ENCODE measurements at places on chromosomes 3 and 15.
A peak's percentile ranks its signal among the peaks of the same experiment; 100 is the strongest.

GRCh38 chr3:177141471-177141870 is 55.8 kb downstream of the TBL1XR1 start:
- no peak for DNase-seq

- DNase-seq, result peak; percentile 46
These were observed 1.3 kb downstream of the INKA1 start for GRCh38 chr3:49804141-49805041.

GRCh38 chr15:60573936-60574335 is 95.0 kb upstream of the ICE2 start:
- no peak for DNase-seq

DNA sequence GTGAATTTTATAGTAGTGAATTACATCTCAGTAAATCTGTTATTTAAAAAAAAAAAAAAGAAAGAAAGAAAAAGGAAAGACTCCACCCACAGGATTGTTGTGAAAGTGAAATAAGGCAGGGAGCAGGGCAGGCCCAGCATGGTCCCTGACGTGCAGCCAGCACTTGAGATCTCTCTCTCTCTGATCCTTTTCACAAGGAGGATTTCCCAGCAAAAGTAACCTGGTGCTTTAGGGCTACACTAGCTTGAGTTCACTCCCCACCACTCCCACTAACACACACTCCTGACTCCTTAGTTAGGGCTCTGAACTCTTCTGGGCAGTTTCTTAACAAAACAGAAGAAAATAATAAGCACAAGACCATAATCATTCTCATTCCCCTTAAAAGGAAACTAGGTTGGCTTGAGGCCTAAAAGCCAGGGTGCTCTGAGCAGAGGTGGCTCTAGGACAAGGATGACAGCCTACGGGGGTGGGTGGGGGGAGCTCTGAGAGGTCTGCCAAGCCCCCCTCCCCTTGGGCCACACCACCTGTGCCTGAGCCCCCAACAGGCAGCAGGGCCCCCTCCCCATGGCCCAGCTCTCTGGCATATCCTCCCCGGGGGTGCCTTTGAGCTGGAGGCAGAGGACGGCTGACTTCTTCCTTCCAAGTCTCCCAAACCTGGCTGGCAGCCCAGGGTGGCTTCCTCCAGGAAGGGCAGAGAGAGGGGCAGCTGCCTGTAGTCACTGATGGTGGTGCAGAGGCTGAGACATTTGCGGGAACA is 856 bp downstream of the TMEM40 start:
- DNase-seq, result peak; percentile 37

DNA sequence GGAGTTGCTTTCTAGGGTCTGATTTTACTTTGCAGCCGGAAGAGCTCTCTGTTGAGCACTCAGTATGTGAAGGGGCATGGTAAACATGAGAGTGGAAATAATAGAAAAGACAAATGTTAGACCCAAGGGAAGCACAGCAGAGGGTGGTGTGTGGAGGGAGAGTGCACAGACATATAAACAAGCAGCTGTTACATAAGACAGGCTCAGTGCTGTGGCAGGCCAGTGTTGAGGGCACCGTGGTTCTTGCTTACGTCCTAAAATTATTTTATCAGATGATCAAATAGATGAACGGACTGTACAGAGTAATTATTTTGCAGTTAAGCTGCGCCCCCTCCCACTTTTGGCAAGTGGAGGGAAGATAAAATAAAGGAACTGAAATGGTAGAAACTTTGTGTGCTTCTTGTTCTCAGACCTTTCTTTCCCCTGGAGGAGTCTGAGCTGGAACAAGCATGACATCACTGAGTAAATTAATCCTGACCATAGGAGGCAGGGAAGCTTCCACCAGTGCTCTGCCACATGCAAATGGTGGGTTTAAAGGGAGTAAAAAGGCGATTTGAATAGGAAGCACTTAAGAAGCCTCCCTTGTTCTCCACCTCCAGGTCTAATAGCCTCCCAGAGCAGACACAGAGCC is 205.6 kb downstream of the IL20RB start:
- peak; percentile 33 for DNase-seq

GRCh38 chr3:130411320-130411719 is 65.8 kb downstream of the COL6A5 start:
- DNase-seq, result no peak

- DNase-seq, result no peak
These were observed 37.3 kb upstream of the CMTM8 start for GRCh38 chr3:32200992-32201758.

- peak; percentile 33 for DNase-seq
These were observed 28.0 kb upstream of the TMOD3 start for GRCh38 chr15:51801391-51801835.

DNA sequence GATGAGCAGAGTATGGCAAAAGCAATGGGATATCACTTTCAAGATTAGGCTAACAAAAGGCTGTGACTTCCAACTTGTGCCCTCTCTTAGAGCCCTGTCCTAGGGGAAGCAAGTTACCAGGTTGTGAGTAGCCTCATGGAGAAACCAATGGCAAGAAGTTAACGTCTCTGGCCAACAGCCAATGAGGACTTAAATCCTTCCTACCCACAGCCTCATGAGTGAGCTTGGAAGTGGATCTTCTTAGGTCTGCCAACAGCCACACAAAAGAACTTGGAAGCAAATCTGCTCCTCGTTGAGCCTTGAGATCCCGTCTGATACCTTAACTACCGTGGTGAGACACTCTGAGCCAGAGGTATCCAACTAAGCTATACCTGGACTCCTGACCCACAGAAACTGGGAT is 5.7 kb downstream of the NME9 start:
- DNase-seq, result no peak

DNA sequence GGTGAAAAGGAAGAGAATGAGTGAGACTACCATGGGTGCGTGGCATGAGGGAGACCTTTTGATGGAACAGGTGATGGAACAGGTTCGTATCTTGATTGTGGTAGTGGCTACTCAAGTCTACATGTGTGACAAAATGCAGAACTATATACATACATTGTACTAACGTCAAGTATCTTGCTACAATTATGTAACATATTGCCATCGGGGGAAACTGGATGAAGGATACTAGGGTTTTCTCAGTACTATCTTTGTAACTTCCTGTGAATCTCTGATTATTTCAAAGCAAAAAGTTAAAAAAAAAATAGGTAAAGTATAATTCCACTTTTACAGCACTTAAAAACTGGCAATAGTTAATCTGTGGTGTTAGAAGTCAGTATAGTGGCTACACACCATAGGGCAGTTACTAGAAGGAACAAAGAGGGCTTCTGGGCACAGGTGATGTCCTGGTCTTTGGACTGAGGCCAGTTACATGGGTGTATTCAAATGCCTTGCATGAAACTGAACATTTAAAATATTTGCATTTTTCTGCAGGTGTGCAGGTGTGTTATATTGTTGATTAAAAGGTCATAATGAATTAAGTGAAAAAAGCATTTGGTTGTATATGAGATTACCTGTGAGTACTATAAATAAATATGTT is 61.4 kb downstream of the LRRK1 start:
- DNase-seq, result no peak

DNA sequence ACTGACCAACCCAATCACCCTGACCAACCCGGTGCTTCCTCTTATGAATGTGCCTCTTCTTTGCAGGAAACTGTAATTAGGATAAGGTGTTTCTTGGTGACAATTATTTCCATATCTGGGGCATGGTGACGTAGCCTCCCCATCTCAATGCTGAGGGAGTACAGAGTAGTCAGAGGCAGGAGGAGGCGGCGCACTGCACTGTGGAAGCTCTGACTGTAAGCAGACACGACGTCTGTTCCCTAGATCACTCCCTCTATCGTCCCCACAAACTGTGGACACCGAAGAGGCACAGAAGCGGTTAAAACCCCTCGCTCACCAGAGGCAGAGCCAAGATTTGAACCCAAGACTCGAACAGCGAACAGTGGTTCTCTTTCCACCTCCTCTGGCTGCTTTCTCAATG is 231.0 kb upstream of the IGF1R start:
- DNase-seq, result no peak

GRCh38 chr15:101551696-101552591 is 62.4 kb upstream of the PCSK6 start:
- DNase-seq, result no peak

DNA sequence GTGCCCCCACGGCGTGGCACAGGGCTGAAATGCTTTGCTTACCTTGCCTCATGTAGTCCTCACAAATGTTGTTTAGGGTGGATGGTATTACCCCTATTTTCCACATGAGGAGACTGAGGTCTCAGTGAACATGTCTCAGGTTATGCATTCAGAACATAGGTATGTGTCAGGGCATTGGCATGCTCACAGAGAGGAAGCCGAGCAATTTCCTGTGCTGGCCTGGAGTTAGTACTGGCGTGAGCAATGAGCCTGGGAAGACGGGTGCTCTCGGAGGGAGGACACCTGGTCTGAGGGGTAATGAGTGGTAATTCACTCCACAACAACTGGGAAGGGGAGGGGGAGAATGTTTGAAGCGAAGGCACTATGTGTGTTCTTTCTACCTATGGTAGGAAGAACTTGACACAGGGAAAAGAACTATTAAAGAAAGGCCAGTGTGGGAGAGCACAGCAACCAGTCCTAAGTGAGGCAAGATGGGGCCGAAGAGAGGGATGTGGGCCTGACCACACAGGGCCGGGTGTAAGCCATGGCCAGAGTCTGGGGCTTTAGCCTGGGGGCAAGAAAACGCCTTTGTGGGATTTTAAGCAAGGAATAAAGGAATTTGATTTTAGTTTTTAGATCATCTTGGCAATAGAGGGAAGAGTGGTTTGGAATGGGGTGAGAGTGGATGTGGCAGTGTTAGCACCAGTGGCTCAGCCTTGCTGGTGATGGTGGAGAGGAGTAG is 4.9 kb upstream of the FAM131A start:
- DNase-seq, result no peak

GRCh38 chr15:82875411-82876003 is 66.1 kb downstream of the WHAMM start:
- no peak for DNase-seq

DNA sequence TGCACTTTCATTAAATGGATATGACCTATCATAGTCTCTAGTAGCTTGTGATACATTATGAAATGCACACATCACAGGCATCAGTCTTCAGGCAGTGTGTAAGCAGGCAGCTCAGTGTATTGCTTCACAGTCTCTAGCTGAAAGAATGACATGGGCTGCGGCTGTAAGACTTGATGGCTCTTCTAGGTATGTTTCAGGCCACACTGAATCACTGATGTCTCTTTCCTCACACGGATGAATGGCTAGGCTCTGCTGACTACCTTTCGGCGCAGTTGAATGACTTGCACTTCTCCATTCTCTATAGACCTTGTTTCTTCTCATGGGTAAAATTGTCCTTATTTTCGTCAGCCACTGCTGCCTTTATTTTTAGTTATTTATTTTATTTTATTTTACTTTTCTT is 15.4 kb downstream of the APH1B start:
- DNase-seq, result no peak

GRCh38 chr15:91954292-91954691 is 100.8 kb downstream of the SLCO3A1 start:
- DNase-seq, result no peak

DNA sequence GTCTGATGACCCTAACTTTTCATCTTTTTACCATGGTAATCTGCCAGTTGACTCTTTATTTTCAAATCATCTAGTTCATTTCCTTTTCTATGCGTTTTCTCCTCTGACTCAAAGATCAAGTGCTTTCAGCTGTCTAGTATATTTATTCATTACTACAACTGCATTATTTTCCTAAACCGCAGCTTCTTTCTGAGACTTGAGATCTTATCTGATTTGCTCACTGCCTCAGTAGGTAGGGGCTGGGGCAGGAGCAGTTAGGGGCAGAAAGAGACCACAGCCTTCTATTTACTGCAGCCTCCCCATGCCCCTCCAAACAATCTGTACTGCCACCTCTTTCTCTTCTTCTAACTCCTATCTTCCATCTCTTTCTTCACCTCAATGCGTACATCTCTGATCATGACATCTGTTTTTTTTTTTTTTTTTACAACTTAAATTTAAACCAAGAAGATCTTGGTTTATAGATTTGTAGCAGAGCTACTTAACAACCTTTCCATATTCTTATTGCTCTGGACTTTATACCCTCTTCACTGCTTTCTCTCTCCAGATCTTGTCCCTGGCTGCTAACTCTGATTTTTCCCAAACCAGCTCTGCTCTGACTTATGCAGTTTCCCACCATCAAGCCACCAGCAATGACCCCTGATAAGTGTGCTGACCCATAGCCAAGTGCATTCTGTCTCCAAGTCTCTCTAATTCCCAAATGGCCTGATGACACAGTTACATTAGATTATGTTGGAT is 52.2 kb downstream of the MOBP start:
- no peak for DNase-seq

DNA sequence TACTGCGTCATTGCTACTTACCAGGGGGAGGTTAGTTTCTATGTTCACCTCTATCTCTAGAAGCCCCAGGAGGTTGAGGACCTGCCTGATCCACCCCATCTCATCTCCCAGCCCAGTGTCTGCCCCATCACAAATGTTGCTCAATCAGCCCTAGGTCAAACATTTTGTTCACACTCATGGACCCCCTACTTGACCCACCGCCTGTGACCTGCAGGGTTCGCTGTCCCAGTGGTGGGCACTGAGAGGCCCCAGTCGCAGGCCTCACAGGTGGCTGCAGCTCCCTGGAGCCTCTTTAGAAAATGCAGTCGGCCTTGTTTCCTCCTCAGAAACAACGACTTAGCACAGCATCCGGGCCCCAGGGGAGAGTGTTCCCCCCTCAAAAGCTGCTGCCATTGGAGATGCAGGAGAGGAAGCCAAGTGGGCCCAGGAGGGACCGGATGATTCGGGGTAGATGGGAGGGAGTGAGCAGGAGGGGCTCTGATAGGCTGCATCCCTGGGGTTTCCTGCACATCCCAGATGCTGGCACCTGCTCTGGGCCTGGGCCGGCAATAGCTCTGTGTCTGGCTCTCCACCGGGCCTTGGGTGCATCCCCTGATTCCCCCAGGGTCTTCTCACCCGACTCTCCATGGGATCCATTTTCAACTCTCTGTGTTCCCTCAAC is 18.4 kb upstream of the INSYN1 start:
- no peak for DNase-seq

DNA sequence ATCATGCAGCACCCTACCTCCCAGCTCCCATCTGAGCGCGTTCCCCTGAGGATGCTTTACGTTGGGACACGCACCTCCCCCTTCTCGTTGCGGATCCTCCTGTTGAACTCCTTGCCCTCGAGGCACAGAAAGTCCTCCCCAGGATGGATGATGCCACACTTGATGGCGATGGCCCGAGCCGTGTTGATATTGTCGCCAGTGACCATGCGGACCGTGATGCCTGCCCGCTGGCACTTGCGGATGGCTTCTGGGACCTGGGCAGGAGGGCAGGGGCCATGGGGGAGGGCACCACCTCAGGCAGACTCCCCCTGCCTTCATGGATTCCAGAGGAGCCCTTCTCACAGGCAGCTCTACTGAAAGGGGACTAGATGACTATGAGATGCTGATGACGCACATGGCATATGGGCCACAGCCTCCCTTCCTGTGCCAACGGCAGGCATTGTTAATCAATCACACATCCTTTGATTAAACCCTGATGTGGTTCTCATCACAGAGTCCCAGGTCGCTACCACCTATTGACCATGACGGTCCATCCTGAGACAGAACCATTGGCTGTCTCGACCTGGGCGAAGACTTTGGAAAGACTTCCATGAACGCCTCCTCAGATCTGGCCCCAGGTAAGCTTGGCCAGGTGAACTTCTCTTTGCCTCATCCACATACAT is 29.5 kb upstream of the SEC13 start:
- DNase-seq, result no peak

GRCh38 chr15:83422081-83422480 is 25.1 kb upstream of the SH3GL3 start:
- no peak for DNase-seq

Data from right hindlimb (tissue), 1 donor.